ENCODE measurements at places on chromosomes 1 and 21.

DNA sequence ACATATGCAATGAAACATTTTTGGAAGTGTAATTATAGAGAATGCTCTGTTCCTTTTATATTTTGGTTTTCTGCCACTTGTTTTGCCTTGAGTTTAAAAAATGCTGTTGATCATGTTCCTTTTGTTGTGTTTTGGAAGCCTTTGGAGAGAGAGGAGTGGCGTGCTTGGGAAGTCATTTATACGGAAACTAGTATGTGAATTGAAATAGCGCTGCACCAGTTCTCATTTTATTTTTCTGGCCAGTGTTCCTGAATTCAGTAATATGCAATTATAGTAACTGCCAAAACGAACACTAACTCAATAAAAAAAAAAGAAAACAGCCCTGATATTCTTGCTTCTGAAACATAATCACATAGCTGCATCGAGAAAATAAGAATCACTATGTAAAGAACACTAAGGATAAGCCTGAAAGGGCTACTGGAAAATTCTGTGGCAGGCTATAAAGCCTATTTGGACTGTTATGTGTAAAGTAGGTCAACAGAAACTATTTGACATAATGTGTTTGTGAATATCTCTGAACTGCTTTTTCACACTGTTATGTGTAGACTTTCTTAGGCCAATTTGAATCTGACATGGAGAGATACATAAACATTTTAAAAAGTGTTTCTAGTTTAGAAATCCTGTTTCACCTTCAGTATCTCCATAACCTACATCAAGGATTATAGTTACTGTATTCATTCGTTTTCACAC, 742.0 kb downstream of the KCNT2 start:
- DNase-seq, result no peak

- no peak for DNase-seq
Observed at GRCh38 chr21:29235714-29236197, 63.0 kb upstream of the BACH1 start.

DNA sequence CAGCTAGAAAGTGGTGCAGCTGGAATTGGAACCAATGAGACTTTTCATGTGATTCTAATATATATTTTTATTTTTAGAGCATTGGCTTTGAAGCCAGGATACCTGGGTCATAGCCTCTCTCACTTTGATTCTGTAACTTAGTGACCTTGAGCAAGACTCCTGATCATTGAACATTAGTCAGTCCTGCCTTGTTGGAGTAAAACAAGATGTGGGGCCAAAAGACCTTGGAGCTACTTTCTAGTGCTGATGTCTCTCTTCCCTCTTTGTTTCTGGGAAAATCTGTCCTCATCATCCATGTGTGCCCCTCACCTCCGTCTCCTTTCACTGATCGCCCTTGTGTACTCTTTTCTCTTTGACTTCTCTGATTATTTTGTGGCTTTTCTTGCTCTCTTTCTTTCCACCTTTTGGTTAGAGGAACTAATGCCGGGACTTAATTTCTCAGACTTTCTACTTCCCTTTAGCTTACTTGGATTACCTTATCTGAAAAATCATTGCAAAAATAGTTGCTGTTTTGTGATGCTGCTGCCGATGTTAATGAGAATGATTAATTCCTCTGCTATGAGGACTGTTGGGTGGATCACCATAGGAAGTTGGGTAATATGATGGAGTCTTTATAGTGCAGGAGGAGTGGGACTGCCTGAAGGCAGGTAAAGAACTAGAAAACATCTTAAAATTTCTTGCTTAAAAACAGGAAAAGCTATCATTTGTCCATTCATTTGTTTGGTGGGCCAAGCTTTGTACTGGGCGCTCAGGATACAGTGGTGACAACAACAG, 72.0 kb downstream of the NOS1AP start:
- DNase-seq, result no peak

GRCh38 chr1:226599636-226600238, 51.2 kb downstream of the STUM start:
- no peak for DNase-seq

DNA sequence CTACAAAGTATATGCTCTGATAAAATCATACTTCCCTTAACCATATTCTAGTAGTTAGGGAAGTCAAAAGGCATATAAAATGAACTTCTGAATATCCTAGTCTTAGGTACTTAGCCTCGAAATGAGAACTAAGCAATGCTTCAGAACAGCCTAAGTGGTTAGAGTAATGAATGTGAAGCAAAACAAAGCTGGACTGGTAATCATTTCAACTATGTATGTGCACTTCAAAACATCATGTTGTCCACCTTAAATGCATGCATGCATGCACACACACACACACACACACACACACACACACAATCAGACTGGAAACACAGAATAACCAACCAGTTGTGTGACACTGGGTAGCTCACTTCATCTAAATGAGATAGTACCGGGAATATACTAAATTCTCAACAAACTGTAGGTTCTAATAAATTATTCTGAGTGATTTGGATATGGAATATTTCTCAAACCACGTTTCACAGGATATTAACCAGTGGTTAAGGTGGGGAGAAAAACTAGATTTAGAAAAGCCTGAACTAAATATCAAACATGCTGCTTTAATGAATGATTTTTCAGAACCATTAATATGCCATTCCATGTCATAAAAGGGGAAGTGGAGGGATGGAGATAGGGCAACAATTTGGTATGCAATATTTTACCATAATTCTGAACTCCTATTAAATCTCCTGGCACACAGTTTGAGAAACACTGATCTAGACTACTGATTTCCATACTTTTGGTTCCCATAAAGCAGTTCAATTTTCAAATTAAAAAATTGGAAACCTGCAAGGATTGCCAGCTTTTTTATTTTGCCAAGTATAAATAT, 19.5 kb downstream of the RNF115 start:
- no peak for DNase-seq

DNA sequence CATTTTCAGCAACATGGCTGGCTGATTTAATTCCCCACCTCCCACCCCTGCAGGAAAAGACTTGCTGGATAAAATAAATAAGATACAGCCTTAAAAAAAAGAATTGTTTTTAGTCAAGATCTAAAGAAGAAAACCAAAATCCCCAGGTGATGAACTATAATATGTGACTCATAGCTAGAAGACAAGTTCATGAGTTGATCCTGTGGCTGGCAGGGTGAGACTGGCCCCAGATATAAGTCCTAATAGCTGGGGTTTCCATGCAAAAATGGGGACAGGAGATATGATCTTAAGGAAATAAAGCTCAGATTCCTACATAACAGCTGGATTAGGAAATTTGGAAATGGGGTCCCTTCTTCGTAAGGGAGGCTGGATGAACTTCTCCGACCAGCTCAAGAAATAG, 21.9 kb upstream of the RGSL1 start:
- no peak for DNase-seq

DNA sequence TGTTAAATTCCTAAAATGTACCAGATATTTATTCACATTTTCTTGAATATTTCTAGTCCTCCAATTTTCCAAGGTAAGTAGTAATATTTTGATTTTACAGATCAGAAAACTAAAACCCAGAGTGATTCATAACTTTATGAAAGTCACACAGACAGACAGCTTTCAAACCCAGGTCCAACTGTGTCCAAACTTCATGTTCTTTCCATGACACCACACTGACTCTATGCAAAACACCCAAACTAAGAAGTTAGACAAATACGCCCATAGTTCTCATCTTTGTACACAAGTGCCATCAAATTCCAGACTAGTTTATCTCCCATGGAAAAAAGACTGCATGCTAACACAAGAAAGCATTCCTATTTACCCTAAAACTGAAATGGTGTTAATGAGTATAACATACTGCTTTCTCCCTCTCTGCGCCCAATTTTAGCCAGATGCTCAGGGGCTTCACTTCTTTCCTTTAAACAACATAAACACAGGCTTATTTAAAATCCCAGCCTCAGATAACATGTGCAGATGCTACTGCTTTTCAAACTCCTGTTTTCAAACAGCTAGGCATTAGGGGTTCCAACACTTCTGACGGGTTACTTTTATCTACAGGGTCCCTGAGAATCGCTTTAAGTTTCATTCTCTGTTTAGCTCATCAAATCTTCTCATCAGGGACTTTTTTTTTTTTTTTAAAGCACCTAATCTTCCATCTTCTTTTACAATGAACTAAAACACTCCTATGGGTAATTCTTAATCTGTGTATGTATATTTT, 44.6 kb downstream of the WASF2 start:
- DNase-seq, result no peak

DNA sequence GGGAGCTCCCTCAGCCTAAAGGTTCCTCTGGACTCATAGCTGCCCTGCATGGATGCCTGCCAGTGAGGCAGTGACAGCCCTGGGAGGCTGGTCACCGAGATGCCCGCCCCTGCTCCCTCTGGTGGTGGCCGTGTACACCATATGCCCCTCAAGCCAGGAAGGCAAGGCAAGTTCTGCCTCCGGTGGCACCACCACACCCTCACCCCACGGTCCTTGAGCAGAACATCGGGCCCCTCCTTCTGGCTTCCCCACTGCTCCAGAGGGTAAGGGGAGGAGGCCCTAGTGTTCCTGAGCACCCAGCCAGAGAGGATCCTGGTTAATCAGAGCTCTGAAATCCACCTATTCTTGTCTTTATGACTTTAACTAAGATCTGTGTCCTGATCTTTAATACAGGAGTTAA, 1.5 kb upstream of the S100A14 start:
- DNase-seq, result no peak

GRCh38 chr21:14995695-14996490, 68.9 kb downstream of the NRIP1 start:
- no peak for DNase-seq

DNA sequence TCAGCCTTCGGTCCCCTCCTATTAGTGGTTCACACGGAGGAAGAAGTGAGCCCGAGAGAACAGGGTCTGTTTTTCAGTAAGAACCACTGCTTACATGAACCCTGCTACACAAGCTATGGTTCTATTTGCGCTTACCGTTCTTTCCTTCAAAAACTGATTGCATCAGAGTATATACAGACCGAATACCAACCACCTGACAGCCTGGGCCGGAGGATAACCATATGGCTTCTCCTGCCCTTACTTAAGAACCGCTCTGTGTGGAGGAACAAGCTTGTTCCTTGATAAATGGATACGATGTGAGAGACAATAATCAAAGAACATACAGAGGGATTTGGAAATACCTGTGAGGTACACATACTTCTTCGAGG, 1.1 kb upstream of the KCNT2 start:
- DNase-seq, result no peak

DNA sequence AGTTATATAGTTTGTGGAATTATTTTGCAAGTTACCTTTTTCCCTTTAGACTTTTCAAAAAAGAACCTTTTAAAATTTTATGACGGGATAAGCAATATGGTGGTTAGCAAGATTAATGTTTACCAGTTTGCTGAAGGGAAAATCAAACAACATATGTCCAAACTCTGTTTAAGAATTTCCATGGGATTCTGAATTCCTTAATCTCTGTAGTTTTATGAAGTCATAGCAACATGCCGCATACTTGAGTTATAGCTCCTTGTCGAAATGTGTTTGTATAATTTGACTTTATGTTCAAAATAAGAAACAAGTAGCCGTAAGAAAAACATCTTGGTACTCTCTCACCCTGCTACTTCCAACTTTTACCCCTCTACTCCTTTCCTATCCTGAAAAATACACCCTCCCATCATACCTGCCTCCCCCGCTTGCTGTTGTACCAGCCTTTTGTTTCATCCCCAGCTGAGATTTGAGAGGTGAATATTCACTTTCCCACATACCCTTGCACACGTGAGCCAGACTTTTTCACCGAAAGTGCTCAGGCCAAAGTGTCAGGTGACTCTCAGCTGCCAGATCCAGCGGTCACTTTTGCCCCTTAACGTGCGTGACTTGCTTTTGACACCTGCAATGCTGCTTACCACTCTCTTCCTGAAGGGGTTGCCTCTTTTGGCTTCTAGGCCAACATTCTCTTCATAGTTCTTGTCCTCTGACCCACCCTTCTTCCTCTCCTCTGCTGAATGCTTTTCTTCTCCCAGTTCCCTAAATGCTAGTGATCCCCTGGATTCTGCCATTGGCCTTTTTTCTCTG, 83.5 kb upstream of the ZNF326 start:
- no peak for DNase-seq

- DNase-seq, result no peak
Observed at GRCh38 chr1:245501633-245502032, 346.8 kb downstream of the KIF26B start.

DNA sequence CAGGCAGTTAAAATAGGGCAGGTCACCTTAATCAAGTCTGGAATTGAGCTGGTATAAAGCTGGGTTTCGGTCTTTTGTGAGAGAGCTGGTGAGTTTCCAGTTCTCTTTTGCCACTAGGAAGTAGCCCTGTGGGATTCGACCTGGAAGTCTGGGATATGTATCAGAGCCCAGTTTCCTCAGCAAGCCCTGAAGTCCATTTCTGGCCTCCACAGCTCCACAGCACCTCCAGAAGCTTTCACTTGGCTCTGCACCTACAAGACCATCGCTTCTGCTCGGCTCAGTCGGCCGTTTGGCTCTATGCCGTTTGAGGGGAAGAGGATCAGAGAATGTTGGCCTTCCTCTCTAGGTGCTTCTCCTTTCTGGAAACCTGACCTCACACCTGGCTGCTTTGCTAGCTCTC, 148.0 kb downstream of the GALNT2 start:
- no peak for DNase-seq

- DNase-seq, result no peak
Observed at GRCh38 chr1:56304975-56305374, 274.4 kb downstream of the PLPP3 start.

- DNase-seq, result no peak
Observed at GRCh38 chr1:204623365-204623893, 62.1 kb downstream of the LRRN2 start.
